Testis (tissue), 5 donors: ENCODE measurements at places on chromosomes 1 and 21. TPM values are rescaled to one million over a fixed set of nuclear protein-coding genes. Genes with fewer than 3 reads are reported as not detected.

Gene FAM72D
- total RNA-seq = 2.6 TPM

Gene SHISAL2A
- total RNA-seq = 4.8 TPM

Gene PROK1
- total RNA-seq = 50.4 TPM

Gene C4BPA
- 0.24 TPM for total RNA-seq

Gene GORAB
- total RNA-seq = 41.6 TPM

Gene CLDN17
- total RNA-seq = not detected
